ENCODE measurements at places on chromosomes 5 and 9.

GRCh38 chr5:81768935-81769452, 18.1 kb upstream of the SSBP2 start:
- DNase-seq, result no peak

DNA sequence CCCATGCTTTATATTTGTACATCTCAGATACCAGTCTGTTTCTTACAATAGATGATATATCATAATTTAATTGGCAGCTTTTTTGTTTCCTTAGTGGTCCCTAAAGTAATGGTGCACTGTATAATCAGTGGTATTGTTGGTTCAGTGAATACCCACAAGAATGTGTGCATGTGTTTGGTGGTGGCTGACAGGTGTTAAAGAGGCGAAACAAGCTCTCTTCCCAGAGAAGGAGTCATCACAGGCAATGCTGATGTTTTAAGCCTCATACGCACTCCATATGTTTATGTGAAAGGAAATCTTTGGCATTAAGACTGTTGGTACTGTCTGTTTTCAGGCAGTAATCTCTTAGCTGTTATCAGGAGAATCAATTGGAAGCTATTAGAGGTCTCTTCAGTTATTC, 49.2 kb upstream of the KIAA1958 start:
- DNase-seq, result no peak

GRCh38 chr5:152634586-152634985, 229.5 kb upstream of the NMUR2 start:
- peak; percentile 85 for DNase-seq

- no peak for DNase-seq
Observed at GRCh38 chr5:138936225-138936967, 61.3 kb upstream of the LRRTM2 start.

GRCh38 chr9:135492886-135493669, 7.4 kb upstream of the MRPS2 start:
- DNase-seq, result no peak

- DNase-seq, result no peak
Observed at GRCh38 chr5:157965040-157965678, 106.2 kb upstream of the CLINT1 start.

DNA sequence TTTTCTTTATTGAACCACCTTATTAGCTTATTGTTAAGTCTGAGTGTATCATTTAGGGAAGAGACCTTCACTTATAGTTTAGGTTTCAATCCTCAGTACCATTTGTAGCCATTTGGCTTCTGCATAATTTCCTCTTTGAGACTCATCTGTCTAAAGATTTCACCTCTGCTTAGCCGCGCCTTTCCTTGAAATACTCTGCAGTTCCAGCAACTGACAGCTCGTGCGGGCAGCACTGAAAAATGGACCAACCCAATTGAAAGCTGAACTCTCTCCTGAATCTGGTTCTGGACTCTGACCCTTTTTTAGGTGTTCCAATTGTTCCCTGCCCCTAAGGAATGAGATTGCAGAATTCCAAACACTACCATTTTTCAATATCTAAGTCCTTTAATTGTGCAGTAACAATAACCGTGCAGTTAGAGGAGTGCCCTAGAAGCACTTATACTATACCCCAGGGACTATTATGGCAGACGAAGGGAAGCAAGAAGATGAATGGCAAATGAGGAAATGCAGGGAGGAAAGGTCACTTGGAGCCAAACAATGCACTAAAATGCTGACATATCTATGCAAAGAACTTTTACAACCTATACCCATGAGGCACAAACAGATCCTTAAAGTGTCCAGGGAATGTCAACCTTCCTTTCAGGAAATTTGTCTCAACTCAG, 50.1 kb upstream of the PDE4D start:
- DNase-seq, result no peak

DNA sequence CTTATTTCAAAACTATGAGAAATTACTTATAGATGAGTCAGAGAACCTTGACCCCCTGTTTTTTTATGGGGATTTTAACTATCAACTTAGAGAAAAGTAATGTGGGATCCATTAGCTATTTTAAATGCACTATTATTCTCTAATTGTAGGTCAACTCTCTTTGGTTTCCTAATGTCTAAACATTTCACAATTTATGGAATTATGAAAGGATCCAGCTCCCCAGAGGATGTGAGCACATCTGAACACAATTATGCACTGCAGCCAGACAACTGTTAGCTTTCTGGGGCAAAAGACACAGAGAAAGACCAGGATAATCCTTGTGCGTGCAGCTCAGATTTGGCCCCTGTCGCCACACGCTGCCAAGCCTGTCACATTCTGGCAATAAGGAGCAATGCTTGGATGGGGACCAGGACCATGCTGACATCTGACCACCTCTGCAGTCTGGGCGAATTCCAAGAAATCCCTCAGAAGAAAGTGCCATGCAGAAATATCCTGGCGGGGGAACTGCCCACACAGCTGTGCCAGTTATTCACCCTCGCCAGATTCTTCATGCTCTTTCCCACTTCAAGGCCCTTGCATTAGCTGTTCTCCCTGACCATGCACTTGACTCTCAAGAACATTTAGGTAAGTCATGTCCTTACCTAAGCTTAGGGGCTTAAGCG, 22.2 kb upstream of the CMBL start:
- no peak for DNase-seq

DNA sequence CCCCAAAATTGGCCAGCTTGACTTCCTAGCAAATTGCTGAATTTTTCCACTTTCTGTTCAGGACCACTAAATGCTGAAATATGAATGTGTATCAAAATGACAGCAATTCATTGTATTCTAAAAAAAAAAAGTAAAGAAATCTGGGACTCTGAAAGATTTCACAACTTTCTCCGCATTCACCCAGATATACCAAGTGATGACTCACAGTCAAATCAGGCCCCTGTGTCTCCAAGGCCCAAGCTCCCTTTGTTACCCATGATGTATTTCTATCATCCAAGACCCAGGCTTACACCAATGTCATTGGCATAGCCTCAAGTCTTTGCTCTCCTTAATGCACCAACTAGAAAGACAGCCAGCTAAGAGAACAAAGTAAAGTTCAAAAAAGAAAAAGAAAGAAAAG, 493.9 kb downstream of the NTRK2 start:
- no peak for DNase-seq

DNA sequence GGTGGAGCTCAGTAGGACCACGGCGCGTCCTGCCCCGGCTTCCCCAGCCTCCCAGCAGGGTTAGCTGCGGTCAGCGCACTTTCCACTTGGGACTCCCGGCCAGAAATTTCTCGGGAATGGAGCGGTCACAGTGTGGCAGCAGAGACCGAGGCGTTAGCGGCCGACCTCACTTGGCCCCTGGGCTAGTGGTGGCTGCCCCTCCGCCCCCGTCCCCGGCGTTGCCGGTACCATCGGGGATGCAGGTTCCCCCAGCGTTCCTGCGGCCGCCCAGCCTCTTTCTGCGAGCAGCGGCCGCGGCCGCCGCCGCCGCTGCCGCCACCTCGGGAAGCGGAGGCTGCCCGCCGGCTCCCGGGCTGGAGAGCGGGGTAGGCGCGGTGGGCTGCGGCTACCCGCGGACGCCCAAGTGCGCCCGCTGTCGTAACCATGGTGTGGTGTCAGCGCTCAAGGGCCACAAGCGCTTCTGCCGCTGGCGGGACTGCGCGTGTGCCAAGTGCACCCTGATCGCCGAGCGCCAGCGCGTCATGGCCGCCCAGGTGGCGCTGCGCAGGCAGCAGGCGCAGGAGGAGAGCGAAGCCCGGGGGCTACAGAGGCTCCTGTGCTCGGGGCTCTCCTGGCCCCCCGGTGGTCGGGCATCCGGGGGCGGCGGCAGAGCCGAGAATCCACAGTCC, 460 bp downstream of the DMRTA1 start:
- peak; percentile 88 for DNase-seq

DNA sequence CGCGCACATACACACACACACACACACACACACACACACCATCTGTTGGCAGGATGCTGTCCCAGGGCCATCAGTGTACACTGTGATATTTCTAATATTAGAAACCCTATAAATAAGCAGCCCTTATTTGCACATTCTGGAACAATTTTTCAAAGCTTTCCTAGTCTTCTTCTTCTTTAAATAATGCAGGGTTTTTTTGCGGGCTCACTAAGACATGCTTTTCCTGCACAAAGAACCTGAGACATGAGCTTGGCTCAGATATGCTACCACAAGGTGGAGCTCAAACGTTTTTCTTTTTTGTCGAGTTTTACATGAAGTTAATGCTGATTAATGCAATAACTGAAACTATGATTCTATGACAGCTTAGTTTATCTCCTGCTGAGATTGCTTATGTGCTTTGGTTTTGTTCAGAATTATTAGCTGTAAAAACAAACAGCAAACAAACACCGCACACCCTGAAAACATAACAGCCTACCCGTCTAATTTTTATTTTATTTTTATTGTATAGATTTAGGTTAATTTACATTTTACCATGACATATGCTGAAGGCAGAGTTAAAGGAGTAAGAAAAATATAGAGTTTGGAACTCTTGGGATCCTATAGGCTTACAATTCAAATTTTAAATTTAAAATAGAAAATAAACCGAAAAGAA, 95.8 kb downstream of the ALDH1A1 start:
- DNase-seq, result peak; percentile 16

- DNase-seq, result no peak
Observed at GRCh38 chr5:158207733-158208132, 348.8 kb upstream of the CLINT1 start.

DNA sequence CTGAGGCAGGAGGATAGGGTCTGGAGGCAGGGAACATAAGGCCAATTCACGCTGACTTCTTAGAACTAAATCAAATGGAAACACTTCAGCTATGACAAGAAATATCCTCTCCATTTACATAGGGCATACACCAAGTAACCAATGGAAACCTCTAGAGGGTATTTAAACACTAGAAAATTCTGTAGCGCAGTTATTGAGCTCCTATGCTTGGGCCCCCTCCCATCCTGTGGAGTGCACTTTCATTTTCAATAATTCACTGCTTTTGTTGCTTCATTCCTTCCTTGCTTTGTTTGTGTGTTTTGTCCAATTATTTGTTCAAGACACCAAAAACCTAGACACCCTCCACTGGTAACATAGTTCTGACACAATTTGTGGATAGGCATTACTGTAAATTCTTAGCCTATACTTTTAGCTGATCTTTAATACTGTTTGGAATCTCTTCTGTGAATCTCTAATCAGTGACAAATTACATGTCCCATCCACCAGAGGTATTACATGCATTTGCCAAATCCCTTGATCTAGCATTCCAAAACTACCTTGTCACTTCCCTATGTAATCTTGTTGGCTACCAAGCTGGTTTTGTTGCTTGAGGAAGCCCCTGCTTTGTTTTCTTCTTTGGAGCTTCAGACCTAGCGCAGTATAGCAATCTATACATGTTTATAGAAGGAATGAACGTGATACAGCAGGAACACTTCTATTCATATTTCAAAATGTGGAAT, 61.6 kb downstream of the ST8SIA4 start:
- no peak for DNase-seq

DNA sequence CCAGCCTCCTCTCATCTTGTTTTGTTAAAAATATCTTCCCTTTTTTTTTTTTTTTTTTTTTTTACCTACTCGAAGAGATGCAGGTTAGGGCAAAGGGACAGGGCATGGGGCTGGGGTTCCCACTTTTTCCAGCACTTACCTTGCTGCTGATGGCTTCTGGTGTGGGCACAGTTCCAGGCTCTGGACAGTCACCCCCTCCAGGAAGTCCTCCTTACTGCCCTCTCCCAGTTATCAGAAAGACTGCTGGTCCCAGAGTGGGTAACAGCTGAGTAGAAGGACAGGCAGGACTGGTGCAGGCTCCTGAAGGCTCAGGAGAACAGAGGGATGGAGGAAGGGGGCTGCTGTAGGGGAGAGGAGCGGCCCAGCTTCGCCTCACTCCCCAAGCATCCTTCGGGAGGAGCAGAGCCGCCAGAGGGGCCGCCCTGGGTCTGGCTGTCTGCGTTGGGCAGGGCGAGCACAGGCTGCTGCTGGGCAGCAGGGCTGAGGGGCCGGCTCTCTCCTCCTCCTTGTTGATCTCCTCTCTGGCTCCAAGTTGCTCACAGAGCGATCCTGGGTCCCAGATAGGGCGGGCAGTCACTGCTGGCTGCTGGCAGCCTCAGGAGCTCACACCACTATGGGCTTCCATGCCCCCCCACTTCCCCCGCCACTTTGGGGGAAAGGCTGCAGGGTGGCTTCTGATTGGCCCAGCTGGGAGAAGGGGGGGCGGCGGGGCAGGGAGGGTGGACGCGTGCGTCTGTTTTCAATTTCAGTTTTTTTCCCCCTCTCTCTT, at the start of gene PDGFRB:
PDGFRB (minus strand) TSS at position 588 of the 769 bp plus-strand sequence. CDS start 18,798 bp downstream, outside the sequence.
- peak; percentile 36 for DNase-seq

GRCh38 chr9:123883634-123884033, 46.3 kb downstream of the DENND1A start:
- no peak for DNase-seq

GRCh38 chr5:95086927-95087815, 197.7 kb downstream of the MCTP1 start:
- DNase-seq, result no peak

GRCh38 chr5:95178046-95178651, 106.7 kb downstream of the MCTP1 start:
- peak; percentile 68 for DNase-seq

GRCh38 chr5:146758938-146759337, 119.6 kb downstream of the PPP2R2B start:
- DNase-seq, result no peak

DNA sequence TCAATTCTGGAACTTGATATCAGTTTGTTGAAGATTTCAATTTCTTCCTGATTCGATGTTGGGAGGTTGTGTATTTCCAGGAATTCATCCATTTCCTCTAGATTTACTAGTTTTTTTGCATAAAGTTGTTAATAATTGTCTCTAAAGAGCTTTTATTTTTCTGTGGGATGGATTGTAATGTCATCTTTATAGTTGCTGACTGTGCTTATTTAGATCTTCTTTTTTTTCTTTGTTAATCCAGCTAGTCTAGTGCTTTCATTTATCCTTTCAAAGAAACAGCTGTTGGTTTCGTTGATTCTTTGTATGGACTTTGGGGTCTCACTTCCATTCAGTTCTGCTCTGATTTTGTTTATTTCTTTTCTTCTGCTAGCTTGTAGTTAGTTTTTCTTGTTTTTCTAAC, 302.0 kb upstream of the DMAC1 start:
- no peak for DNase-seq

- no peak for DNase-seq
Observed at GRCh38 chr5:20276959-20277263, 288.9 kb upstream of the CDH18 start.

DNA sequence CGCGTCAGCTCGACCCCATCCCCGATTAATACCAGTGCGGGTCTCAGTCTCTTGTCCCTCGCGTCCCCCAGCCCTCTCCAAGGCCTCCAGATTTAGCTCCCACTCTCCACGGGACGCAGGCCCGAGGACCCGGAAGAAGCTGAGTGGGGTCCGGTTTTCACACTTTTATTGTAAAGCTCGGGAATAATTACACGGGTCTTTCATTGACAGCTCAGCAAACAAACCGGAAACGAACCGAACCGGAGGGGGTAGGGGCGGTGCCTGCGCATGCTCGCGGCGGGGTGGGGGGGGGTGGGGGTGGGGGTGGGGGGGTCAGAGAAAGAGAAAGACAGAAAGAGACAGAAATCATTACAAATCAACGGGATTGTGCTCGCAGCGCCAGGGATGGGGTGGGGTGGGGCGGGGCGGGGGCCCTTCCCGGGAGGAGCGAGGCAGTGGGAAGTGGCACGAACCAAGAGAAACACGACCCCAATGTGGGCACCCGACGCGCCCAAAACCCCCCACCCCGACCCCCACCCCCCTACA, 27.9 kb downstream of the PCDH1 start:
- peak; percentile 53 for DNase-seq

Measured in NCI-H146 (cell line).